Activated CD4-positive, alpha-beta T cell treated with anti-CD3 and anti-CD28 coated beads for 1 hour (primary cell): ENCODE measurements at places on chromosomes 3 and 15.
A peak's percentile ranks its signal among the peaks of the same experiment; 100 is the strongest.

DNA sequence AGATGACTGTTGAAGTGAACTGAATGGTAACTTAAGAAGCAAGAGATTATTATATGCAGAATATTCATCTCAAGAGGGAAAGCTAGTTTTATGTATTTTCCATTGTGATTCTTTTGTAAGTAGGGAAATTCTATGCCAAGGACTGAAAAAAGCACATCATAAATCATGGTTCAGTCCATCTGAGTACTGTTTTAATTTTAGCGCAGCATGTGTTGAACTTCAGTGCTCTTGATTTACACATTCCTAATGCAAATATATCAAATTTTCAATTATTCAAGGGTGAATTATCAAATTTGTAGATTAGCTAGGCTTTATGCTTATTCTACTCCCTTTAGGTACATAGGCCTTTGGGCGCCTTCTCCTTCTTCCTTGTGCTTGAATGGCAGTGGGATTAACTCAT, 50.3 kb upstream of the TCF12 start:
- DNase-seq = no peak

DNA sequence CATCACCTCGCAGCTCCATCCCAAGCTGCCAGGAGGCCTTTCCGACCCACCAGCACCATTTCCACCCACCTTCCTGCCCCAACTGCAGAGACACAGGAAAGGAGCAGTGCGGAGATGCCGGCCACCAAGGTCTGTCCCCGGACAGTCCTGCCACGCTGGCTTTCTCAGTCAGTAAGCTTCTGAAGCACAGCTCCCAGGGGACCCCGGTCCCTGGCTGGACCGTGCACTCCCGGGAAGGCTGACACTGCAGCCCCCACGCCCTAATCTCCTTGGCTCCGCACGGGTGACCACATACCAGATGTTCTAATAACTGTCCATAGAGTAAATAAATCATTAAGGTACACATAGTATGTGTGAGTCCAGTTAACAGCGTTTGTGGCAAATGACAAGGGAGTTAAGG, 73.5 kb downstream of the VGLL4 start:
- DNase-seq = no peak

- no peak for DNase-seq
These were observed 172.6 kb downstream of the GOLGA6L6 start for GRCh38 chr15:20368974-20369373.

DNA sequence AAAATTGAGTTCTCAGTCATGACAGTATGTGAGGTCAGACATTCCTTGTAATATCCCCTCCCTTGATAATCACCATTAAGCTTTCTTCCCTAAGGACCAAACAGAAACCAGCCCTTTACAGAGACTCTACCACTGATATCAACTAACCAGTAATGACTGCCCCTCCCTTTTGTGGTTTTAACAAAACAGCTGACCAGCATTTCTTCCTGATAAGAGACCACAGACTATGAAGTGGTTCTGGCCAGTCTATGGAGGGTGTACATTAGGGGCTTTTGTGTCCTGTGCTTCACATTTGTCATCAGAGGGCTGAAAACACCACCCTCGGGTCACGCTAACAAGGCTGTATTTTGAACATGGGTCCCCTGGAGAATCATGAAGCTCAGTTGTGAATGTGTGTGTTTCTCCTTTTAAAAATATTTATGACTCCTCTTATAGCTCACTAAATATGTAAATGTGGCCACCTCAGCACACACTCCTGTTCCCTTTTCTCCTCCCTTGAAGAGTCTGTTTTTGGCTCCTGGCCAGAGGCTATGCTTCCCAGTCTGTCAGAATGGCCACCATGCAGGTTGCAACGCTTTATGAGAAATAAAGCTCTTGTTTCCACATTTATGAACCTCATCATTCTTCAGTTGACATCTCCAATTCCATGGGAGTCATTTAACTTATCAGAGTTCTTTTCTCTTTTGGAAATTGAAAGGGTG, 239.3 kb downstream of the CPNE4 start:
- DNase-seq = no peak

GRCh38 chr3:106276755-106277612, 408.2 kb upstream of the CBLB start:
- no peak for DNase-seq

GRCh38 chr3:1191026-1191425, 98.2 kb downstream of the CNTN6 start:
- DNase-seq = no peak

DNA sequence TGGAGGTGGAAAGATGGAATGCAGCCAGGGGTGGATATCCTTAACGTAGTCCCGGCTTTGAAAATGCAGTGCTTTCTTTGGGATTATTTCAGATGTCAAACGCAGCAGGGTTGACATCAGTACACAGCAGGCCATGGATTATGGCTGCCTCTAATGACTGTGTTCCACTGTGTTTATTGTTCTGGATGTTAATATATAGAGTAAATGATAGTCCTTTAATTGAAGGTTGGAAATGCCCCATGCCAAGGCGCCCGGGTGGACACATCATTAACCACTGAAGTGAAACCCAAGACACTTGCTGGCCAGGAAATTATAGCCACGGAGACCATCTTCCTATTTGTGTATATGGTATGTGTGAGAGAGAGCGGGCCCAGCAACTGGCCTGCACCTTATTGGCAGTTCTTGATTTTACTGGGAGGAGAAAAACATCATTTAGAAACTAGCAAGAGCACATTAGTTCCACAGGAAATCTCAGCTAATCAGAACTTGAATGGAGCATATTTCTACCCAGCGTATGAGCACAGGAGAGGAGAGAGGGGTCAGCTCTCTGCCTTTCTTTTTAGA, 254.9 kb upstream of the RASGRP1 start:
- no peak for DNase-seq

DNA sequence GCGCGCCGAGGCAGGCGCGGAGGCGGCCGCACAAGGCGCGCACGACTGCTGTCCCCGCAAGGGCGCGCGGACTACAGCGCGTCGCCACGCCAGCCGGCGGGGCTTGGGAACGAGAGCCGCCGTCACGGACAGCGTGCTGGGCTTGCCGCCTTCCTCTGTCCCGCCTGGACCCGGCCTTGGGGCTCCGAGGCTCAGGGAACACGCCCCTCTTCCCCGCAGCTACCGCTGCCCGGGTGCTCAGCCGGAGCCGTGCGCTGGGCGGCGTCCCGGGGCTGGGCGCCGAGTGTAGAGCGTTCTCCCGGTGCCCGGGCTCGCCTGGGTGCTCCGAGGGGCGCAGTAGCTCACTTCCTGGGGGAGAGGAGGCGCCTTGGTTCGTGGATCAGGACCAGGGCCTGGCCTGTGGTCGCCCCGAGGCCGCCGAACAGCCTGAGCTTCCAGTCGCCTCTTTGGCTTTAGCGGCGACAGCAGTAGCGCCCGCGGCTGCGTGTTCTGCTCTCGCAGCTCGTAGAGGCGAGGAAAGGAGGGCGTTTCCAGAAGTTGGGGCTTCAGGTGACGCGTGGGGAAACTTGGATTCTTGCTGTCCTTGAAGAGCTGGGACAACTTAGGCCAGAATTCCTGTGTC, 226.7 kb upstream of the C2CD4B start:
- DNase-seq = no peak

- no peak for DNase-seq
These were observed 6.3 kb downstream of the ABCC5 start for GRCh38 chr3:184011230-184011876.

DNA sequence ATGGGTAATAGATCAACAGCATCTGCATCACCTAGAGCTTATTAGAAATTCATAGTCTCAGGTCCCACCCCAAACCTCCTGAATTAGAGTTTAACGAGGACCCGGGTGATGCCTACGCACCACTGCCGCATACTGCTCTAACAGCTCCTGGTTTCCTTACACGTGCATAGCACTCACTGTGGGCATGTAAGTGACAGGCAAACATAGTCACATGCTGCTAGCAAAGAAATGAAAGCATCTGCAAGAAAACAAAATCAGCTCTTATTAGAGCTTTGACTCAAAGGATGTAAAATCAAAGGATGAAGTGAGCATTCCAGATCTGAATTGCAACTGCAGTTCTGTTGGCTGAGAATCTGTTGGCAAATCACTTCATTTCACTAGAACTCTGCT, 19.1 kb upstream of the RIOX2 start:
- DNase-seq = no peak

DNA sequence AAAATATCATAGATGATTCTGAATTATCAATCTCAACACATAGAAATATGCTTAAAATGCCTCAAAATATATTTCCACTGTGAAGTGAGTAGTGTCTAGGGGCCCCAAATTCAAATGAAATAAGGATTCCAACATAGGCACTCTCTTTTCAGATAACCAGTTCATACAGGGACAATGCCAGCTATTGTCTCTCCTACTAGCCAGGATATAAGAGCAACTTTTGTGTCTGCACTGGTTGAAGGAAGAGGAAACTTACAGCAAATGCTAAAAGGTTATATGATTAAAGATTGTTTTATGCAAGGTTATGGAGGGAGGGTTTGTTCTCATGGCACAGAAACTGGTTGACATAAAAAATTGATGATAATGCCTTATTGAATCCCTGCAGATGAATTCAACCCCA, 579.4 kb upstream of the ALCAM start:
- no peak for DNase-seq

GRCh38 chr3:128572644-128573105, 77.9 kb downstream of the RPN1 start:
- no peak for DNase-seq

DNA sequence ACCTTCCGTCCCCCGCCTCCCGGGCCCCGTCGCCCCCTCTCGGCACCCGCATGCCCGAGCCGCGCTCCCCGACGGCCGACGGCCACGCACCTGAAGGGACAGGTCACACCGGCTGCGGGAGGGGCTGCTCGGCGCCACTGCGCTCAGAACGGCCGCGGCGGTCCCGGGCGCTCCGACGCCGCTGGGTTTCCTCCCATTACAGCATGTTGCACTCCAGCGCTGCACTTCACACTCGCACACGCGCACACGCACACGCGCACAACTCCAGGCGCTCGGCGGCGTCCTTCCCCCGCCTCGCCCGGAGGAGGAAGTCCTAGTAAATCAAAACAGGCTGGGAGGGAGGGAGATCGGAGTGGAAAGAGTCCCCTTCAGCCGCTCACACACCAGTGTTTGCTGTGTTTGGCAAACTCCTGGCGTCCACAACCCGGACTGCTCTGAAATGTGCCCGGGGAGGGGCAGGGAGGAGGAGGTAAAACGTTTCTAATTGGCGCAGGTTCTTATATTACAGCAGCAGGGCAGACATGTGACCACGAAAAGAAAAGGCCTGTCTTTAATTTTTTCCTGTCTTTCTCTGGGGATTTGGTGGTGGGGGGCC, 76.7 kb upstream of the VGLL4 start:
- DNase-seq = peak; percentile 34
